Karpas-422 (cell line): ENCODE measurements at places on chromosomes 3 and 15.
A peak's percentile ranks its signal among the peaks of the same experiment; 100 is the strongest.

- no peak for DNase-seq
Observed at GRCh38 chr3:86388820-86389219, 602.1 kb downstream of the VGLL3 start.

- DNase-seq: no peak
Observed at GRCh38 chr15:39869254-39869653, 50.8 kb downstream of the GPR176 start.

DNA sequence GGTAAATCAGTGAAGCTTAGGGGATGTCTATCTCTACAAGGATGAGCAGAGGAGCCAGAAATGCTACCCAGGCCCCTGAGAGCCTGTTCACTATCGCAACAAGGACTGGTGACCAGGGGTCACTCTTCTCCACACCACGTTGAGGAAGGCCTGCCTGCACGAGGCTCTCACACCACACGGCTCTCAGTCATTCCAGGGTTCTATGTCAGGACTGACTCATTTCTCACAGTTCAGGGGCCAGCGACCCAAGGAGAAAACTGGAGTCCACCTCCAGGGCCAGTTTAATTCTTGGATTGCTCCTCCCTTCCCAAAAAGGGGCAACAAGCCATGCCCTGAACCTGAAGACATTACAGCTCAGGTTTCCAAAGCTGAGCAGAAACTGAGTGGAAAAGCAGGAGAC lies 33.9 kb downstream of the ANP32A start:
- no peak for DNase-seq

DNA sequence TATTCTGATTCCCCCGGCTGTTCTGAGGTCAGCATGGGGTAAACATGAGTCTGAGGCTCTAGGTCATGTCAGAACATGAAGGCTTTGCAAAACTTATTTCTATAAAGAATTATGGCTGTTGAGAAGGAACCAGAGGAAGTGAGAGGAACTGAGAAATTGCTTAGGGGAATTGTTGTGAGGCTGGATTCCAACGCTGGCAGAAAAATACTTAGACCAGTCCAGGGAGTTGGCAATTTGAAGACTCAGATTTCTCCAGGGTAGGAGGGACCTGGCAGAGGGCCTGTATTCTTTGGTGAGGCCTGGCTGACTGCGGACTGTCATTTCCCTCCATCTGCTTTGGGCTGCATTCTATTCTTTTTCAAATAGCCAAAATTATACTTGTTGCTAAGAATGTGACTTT lies 155.5 kb downstream of the PLD1 start:
- no peak for DNase-seq

DNA sequence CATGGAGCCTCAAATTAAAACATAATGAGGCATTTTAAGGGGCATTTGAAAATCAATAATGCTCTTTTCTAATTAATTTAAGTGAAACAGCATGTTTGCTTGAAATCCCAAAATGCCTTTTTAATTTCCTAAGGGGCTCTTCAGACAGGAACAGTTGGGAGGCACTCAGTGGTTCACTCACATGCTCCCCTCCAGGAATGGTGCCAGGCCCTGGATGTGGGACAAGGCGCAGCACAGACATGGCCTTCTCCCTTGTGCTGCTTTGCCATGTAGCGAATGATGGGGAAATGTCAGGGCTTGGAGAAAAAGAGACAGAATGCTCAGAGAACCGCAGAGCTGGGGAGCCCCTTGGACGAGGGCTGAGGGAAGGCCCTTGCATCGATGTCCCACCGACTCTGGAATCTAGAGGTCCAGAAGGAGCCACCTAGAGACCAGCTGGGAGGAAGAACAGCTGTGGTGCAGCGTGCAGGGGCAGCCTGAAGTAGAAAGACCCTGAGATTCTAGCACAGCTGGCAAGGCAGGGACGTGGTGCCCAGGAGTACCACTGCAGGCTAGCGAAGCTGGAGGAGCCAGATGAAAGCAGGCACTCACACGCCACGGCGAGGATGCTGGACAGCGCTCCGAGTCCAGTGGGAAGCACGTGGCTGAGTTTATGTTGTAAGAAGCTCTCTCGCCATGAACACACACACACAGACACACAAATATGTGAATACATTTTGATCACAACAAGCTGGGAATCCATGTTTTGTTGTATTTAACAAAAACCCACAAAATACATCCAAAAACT lies 27.0 kb downstream of the NSMCE3 start:
- DNase-seq: no peak

DNA sequence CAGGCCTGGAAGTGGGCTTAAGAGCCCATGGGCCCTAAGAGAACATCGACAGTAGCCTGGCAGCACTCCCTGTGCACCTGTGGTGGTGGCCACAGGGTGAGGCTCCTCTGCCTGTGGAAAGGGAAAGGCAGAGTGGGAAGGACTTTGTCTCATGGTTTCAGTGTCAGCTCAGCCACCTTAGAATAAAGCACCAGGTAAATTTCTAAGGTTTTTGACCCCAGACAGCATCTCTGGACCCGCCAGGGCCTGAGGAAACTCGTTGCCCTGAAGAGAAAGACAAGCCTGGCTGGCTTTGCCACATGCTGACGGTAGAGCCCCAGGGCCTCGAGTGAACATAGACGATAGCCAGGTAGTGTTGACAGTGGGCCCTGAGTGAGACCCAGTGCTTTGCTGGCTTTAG lies 22.1 kb downstream of the GOLGA6A start:
- no peak for DNase-seq

DNA sequence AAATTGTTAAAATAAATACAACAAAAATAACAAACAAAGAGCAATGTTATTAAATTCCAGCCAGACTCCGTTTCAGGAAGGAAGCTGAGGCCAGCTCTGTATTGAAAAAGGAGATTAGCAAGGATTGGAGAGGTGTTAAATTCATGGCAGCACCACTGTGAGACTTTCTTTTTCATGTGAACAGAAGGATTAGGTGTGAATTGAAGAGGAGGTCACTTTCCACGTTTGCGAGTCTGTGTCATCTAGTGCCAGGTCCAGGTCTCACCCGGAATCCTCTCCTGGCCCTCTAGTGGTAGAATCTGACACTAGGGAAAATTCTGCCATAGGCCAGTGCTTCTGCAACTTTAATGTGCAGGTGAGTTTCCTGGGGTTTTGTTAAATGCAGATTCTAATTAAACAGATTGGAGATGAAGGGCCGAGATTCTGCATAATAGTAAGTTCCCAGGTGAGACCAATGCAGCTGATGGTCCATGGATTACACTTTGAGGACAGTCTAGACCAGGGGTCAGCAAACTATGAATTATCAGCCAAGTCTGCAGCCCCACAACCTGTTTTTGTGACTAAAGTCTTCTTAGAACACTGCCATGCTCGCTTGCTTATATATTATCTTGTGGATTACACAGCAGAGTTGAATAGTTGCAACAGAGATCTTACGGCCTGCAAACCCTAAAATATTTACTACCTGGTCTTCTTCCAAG lies 9.2 kb upstream of the SLC6A1 start:
- DNase-seq: peak; percentile 72

- peak; percentile 60 for DNase-seq
Observed at GRCh38 chr3:48990636-48991469, 812 bp downstream of the P4HTM start.

- peak; percentile 61 for DNase-seq
Observed at GRCh38 chr15:29270169-29270955, 740 bp upstream of the NSMCE3 start.
